Stimulated activated CD4-positive, alpha-beta T cell treated with anti-CD3 and anti-CD28 coated beads, Interleukin-4, amount 100 ng/mL, for 1 hour (primary cell): ENCODE measurements at places on chromosomes 7 and 10.

- DNase-seq, result no peak
Observed at GRCh38 chr10:79627075-79627474, 16.3 kb downstream of the SFTPA1 start.

DNA sequence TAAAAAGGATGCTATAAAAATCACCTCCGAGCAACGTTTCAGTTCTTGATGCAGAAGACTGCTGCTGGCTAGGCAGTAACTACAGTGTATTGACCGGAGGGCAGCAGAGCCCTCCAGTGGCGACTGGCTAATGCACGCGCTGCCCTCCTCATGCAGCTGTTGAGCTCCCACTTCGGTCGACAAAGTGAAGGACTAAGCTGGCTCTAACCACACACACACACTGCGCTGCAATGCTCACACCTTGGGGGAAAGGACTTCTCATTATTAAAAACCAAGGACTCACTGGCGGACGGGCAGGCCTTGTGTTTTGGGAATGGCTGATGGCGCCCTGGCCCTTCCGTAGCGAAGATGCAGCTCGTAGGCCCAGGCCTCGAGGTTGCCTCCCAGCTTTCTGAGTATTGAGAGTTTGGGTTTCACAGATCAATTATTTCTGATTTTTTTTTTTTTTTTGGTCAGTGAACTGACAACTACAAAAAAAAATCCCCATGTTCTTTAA is 120.9 kb upstream of the DIP2C start:
- DNase-seq, result no peak

DNA sequence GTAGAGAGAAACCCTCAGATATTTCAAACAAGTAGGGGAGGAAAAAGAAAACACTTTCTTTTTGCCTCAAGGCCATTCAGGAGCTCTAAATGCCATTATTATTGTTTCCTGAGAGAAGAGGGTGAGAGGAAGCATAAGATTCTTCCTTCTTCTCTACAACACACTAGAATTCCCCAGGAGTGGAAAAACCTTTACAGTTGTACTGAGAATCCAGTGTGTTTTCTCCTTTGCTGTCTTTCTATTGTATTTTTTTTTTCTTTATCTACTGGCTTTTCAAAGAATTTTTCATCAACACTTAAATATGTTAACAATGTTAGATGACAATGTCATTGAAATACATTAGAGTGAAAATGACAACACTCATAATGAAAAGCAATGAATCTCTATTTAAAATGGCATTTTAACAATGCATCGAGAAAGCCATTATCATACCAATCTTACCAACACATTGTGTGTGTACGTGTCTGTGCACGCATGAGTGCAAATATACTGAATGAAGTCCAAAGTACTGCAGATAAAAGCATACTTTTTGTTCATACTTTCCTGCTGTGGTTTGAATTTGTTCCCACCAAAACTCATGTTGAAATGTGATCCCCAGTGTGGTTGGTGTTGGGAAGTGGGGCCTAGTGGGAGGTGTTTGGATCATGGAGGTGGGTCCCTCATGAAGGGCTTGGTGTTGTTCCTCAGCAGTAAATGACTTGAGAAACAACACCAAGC is 24.2 kb upstream of the MACC1 start:
- DNase-seq, result no peak

GRCh38 chr7:82156893-82157292 is 286.7 kb downstream of the CACNA2D1 start:
- DNase-seq, result no peak

DNA sequence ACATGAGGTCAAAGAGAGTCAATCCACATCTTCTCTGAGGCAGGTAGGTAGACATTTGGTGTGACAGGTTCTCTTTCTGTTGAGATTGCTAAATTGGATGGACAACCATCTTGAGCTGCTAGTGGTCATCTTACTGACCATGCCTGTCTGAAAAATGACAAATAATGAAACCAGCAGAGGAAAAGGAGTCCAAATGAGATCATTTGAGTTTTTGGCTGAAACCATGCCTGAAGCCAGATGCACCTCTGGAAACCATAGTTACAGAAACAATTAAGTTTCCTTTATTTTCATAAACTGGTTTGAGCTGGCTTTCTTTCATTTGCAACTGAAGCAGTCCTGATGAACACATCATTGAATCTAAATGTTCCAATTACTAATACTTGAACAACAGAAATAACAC is 100.6 kb downstream of the ZNF438 start:
- no peak for DNase-seq

GRCh38 chr10:114048472-114048871 is 4.8 kb downstream of the ADRB1 start:
- no peak for DNase-seq

DNA sequence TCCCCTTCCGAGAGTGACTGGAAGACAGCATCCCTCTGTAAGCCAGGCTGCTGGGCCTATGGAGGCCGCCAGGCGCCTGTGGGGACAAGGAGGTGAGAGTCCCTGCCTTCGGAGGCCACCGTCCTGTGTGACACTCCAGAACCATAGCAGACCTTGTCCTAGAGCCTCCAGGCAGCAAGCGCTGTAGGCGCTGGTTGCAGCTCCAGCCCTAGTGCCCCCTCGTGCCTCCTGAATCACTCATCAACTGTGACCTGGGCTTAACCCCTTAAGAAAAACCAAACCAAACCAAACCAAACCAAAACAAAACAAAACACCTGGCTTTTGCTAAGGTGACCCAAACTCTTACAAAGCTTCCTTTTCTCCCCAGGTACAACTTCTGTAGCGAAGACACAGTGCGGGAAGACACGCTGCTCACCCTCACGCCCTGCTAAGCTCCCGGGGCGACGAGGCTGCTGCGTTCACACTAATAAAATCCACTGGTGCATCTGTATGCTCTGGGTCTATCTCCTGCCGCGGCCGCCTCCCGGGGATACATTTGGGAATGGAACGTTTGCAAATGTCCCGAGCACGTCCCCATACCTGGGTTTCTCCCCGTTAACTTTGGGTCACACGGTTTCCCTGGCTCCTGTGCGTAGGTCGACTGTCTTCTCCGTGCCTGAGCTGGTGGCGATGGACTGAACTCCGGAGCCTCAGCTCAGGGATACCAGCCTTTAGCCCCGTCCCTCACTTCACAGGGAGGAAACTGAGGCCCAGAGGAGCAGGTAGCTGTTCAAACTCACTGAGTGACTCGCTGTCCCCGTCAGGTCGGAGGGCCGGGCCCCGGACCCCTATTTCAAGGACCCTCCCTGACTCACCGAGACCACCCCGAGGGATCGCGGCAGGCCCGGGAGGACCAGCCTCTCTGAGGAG is 11.8 kb upstream of the PNLIPRP2 start:
- DNase-seq, result no peak

- DNase-seq, result no peak
Observed at GRCh38 chr7:91345449-91345848, 81.2 kb downstream of the FZD1 start.

DNA sequence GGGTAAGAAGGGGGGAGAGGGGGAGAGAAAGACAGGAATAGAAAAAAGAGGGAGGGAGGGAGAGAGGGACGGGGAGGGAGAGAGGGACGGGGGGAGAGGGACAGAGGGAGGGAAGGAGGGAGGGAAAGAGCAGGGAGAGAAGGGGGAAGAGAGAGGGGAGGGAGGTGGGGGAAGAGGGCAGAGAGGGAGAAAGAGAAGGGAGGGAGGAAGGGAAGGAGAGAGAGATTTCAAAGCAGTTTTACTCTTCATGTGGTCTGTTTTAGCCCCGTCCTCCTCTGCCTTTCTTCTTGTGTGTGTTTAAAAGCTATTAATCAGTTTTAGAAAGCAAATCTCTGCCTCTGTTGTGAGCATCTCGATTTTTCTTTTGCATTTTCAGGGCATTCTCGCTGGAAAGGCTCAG is 237.0 kb downstream of the WDR37 start:
- DNase-seq, result no peak

GRCh38 chr7:117769085-117769484 is 104.2 kb downstream of the CTTNBP2 start:
- DNase-seq, result no peak

GRCh38 chr7:81299711-81300110 is 380.9 kb upstream of the SEMA3C start:
- no peak for DNase-seq
